ENCODE measurements at places on chromosomes 2 and 18.

- no peak for DNase-seq
Observed at GRCh38 chr2:102253140-102253752, 58.1 kb upstream of the IL1RL1 start.

- DNase-seq: no peak
Observed at GRCh38 chr18:49685231-49685942, 123.5 kb downstream of the LIPG start.

DNA sequence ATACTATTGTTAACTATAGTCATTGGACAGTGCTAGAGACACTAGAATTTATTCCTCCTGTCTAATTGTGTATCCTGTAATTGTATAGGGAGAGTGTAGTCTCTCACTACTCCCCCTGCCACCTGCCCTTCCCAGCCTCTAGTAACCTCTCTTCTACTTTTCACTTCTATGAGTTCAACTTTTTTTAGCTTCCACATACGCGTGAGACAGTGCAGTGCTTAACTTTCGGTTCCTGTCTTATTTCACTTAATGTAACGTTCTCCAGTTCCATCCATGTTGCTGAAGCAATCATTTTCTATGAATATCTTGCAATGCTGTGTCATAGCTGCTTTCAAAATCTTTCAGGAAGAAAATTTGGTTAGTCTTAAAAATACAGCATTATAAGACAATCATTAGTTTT, 22.8 kb upstream of the RUFY4 start:
- no peak for DNase-seq

DNA sequence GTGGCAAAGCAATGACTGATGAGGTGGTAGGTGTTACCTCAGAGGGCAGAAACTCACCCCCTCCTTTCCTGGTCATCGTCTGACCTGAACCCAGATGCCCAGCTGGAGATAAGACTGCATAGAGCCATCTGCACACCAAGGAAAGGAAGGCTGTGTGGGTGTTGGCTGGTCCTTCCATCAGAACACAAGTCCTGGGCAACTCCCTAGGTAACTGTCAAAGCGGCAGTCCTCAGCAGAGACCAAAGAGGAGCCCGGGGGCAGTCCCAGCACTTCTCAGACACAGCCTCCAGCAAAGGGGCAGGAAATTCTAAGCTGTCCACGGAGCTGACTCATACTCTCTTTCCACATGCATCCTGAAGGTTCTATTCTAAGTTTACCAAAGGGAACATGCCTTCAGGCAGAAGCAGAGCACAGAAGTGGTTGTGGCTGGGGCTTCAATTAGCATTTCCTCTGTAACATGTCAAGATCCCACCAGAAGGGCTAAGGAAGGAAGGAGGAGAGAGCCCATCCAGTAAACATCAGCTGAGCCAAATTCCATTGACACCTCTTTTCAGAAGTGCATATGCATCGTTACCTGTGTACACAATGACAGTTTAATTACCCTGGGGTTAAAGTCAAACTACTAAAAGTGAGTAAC, 54.7 kb downstream of the SPRED2 start:
- DNase-seq: peak; percentile 69

GRCh38 chr2:34105006-34105767, 506.1 kb upstream of the FAM98A start:
- DNase-seq: no peak

DNA sequence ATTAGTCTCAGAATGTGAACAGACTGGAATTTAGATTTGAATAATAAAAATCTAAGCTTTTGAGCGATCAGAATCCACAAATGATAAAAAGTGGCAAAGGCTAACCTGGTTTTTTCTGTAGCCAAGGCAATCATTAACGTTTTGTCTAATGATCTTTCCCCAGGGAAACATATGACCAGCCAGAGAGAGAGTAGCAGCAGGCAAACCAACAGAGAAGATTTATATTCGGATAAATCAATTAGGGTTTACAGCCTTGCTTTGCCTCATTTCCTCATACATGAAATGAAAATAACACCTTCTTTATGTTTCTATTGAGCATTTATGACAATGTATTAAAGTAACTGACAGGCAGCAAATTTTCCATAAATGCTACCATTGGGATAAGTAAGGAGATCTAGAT, 14.5 kb downstream of the TIA1 start:
- no peak for DNase-seq

GRCh38 chr18:48105317-48105716, 174.9 kb upstream of the SMAD2 start:
- no peak for DNase-seq

GRCh38 chr2:217409949-217410680, 550.3 kb upstream of the TNP1 start:
- DNase-seq: no peak

DNA sequence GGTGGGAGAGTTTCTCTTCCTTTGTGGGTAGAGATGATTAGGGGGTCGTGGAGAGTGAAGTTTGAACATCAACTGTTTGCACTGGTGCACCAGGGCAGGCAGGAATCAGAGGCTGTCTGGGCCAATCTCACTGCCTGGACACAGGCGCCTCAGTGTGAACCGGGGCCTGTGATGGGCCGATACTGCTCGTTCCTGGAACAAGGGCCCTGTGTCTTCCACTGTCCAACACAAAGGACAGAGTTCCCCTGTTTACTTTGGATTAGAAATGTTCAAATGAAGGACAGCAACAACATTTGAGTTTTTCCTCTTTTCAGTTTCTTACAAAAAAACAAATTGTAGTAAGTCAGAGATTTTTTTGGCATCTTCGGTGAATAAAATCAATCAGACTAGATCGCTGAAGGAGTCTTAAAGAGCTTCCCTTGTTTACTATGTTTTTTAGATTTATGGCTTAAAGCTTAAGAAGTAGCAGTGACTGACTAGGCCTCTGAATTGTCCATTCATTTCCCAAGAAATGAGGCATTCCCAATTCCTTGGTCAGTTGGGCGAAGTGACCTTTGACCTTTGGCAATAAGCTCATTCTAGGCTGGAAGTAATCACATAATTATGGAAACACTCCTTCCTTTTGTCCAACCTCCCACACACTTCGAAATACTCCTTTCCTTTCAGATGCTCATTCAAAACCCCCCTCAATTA, 11.6 kb upstream of the TGFA start:
- DNase-seq: no peak

DNA sequence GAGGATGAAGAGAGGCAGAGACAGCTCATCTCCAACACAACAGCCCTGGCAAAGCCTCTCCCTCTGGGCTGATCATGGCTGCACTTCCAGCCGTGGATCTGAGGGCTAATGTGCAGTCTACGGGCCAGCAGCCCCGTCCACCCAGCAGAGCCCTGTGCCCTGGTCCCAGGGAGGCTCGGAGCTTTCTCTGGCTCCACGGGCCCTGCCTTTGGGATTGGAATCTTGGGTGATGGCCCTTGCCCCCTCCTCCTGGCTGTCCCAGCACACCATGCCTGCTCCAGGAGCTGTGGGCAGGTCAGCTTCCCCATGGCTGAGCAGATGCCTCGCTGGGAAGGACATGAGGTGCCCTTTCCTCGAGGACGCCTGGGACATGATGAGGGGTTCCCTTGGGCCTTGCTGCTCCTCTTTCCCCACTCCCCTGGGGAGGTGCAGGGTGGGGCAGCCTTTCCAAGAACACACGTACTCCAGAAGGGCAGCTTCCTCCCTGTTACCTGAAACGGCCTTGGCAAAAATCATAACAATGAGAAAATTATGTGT, 66.9 kb downstream of the C18orf63 start:
- no peak for DNase-seq

DNA sequence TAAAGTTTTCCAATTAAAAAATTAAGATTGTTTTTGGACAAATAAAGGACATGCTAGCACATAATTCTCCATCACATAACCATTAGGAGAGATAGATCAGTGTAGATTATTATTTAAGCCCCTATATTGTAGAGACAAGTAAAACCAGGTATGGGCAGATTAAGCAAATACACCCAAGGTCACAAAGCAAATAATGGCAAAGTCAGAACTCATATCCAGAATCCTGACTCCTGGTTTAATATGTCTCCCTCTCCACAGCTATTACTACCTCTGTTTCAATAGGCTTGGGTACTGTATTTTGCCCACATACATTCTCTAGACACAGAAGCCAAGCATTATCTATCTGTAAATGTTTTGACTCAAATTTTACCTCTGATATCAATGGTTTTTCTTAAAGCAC, 282.3 kb downstream of the EPHA4 start:
- no peak for DNase-seq

DNA sequence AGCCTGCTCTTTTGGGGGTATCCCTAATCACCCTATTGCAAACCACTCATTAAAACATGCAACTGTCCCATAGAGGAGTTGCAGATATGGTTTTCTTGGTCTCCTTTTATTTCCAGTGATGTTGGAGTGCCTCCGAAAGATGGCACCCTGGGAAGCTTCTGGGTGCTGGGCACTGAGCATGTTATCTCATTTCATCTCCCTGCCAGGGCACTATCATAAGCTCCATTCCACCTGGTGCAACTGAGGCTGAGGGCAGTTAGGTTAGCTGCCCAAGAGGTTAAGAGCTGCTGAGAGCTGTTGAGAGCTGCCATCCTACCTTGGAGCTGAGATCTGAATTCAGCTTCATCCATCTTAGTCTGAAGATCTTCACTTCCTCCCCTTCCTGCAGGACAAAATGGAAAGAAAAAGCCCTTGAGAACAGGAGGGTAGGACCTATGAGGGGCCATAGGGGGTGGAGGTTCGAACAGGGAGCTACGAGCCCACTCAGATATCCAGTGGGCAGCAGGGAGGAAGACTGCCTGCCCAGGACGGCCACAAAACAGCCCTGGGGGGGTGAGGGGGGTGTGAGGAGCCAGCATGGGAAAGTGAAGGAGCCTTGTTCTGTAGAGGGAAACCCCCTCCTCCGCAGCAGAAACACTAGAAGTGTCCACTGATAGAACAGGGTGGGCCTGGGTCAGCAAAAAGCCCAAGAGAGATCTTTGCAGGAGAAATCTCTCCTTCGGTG, 202.5 kb downstream of the ZFP36L2 start:
- no peak for DNase-seq

GRCh38 chr18:29041976-29042375, 865.0 kb upstream of the CDH2 start:
- DNase-seq: no peak

GRCh38 chr18:46723856-46724415, 32.9 kb downstream of the ST8SIA5 start:
- no peak for DNase-seq

DNA sequence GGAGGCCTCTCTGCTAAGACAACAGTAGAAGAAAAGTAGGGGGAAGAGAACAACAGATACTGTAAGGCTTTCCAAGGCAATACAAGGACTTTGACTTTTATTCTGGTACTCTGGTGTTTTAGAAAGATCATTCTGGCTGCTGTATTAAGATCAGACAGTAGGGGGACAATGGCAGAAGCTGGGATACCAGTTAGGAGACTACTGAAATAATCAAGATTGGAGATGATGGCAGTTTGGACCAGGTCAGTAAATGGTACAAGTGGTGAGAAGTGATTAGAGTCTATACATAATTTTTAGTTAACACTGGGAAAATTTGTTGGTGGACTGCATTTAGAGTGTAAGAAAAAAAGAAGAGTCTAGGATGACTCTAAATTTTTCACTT, 139.7 kb downstream of the ROCK1 start:
- DNase-seq: no peak

GRCh38 chr18:41058351-41059125, 896.5 kb upstream of the PIK3C3 start:
- DNase-seq: no peak

DNA sequence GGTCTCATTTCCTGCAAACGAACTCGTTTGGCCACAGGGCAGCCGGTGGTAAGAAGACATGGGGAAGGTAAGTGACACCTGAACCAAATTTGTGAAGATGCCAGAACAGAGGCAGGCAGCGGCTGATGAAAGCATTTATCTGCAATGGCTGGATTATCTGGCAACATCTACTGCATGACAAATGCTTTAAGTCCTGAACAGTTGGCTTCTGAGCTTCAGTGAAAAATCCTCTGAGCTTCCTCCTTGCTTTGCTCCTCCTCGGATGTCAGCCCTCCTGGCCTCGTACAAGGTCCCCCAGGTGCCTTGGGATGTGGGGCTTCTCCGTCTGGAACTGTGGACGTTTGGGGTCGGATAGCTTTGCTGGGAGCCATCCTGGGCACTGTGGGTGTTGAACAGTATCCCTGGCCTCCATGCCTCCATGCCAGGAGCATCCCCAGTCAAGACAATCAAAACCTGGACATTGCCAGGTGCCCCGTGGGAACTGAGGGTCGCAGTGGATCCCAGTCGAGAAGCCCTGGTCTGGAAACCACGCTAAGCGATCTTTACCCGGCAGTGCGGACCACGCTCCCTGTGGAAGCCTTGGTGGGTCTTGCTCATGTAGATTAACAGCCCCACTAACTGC, 49.3 kb downstream of the KCNG2 start:
- no peak for DNase-seq

DNA sequence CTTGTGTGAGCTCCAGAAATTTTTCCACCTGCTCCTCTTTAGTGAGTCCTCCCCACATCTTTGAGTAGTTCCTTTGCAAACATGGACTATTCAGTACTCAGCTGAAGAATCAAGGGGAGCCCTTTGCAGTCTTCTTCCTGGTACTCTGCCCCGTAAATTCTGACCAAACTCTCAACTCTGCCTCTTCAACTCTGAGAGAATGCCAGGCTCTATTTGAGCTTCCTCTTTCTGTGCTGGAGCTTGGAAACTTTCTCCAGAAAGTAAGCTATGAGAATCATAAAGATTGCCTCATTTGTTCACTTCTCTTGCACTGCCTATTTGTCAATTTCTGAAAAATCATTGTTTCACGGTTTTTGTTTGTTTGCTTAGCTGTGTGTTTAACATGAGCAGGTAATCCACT, 7.4 kb upstream of the STAT4 start:
- no peak for DNase-seq

GRCh38 chr2:14255135-14255820, 377.2 kb upstream of the LRATD1 start:
- no peak for DNase-seq

DNA sequence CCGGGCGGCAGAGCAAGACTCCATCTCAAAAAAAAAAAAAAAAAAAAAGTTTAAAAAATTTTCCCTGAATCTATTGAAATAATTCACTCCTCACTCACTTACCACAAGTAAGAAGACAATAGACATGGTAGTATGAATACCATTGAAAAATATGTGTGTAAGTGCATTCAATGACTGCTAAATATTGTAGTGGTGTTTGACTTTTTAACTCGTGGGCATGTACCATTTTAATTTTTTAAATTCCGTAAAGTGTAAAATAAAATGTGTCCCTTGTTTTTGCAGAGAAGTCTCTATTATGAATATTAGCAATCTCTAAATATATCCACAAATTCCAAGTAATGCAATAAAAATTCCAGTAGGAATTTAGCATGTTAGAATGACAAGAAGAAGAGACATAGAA, 134.1 kb downstream of the COPS8 start:
- DNase-seq: no peak

Data from LoVo (cell line).